ENCODE measurements at places on chromosomes 1 and 21.

DNA sequence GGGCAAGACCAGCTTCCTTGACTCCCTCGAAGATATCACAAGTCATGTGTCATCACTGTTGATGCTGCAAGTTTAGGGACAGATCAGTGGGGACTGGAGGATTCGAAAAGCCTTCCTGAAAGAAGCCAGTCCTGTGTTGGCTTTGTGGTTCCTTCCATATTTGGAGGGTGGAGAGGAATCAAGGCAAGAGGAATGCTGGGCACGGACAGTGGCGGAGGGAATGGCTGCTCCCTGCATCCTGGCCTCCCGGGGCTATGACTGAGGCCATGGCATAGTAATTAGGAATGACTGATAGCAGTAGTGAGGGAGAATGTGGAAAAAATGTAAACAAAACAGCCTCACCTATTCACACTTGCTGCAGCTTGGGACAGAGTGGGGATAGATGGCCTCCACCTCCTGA is 36.4 kb downstream of the VANGL1 start:
- DNase-seq = no peak

DNA sequence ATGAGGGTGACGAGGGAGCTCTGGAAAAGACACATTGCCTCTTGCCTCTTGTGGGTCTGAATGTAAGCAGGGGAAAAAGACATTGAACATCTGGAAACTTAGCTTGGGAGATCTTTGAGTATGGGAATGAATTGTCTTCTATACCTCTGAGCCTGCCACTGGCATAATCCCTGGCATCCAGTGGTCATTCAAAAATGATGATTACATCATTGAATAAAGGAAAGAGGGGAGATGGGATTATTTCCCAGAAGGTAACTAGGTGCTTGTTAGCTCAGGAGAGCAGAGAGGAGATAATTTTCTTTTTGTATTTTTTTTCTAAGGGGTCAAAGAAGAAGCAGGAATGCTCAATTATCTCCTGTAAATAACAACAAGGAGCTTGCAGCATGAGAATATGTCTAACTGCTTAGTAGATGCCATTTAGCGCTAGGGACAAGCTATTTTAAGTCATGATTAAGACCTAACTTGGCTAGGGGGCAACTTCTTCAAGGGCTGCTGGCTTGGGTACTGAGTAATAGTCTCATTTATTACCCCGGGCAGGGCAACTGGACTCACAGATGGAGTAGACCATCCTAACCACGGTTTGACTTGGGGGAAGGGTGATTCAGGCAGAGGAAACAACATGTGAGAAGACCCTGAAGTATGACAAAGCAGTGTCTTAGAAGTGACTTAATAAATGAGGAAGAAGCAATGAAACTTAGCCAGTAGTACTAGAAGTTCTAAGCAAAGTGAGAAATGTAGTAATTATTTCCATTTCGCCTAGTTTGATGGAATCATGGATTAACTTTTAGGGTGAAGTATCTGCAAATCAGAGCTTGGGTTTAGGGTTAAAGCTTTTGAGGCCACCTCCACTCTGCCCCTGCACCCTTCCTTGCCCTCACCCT is 11.0 kb upstream of the XCL2 start:
- DNase-seq = no peak

DNA sequence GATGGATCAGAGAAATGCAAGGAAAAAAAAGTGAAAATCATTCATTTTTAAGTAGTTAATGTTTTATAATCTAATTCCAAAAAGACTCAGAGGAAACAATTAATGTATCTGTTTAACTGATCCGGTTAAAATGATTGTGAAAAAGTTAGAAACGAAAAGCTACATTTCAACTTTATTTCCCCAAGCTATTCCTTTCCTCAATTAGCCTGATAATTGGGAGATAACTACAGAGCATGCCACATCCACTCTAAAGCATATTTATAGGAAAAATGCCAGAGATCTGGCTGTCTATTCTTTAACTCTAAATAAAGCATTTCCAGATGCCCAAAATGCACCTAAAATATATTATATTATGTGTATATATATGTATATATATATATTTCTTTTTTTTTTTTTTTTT is 35.9 kb upstream of the XPR1 start:
- no peak for DNase-seq

DNA sequence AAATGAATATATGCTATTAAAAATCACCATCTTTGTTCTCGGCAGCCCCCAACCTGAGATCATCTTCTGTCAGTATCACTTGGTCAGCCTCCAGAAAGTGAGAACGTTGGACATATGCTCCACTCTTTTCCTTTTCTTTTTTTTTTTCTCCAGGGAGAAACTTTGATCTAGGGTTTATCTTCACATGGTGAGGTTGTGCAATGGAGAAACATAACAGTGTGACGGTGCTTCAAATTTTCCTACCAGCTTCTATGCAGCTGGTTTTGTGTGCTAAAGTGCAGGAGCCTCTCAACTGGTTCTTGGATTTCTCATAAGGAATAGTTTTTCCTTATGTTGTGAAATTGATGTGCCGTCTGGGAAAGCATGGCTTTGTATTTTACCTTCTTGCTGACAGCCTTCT is 1202.9 kb downstream of the NCAM2 start:
- no peak for DNase-seq

DNA sequence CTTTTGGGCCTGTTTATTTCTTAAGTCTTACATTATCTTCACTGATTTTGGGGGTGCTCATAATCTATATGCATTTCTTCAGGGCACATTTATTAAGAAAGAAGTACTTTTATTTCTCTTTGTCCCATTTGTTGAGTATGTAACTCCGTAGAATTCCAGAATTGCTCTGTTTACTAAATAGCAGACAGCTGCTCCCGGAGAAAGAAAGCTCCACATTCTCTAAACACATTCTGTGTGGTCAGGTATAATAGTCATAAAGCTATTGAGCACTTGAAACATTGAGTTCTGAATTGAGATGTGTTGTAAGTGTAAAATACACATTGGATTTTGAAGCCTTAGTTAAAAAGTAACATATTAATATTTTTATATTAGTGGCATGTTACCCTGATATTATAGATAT is 206.5 kb downstream of the SPATA17 start:
- no peak for DNase-seq

GRCh38 chr21:46621457-46622182 is 13.9 kb upstream of the PRMT2 start:
- no peak for DNase-seq

Data from NCI-H1092 (cell line).